ENCODE measurements at places on chromosomes 3 and 15.
A peak's percentile ranks its signal among the peaks of the same experiment; 100 is the strongest.

GRCh38 chr3:70647823-70648222 is 335.4 kb upstream of the MDFIC2 start:
- no peaks in the 10 kb centered on the region for H3K27me3 ChIP-seq
- no peak for DNase-seq
- no peaks in the 10 kb centered on the region for H3K4me1 ChIP-seq
- no peak overlapping the region for H3K4me3 ChIP-seq
- no peaks in the 10 kb centered on the region for H3K36me3 ChIP-seq

DNA sequence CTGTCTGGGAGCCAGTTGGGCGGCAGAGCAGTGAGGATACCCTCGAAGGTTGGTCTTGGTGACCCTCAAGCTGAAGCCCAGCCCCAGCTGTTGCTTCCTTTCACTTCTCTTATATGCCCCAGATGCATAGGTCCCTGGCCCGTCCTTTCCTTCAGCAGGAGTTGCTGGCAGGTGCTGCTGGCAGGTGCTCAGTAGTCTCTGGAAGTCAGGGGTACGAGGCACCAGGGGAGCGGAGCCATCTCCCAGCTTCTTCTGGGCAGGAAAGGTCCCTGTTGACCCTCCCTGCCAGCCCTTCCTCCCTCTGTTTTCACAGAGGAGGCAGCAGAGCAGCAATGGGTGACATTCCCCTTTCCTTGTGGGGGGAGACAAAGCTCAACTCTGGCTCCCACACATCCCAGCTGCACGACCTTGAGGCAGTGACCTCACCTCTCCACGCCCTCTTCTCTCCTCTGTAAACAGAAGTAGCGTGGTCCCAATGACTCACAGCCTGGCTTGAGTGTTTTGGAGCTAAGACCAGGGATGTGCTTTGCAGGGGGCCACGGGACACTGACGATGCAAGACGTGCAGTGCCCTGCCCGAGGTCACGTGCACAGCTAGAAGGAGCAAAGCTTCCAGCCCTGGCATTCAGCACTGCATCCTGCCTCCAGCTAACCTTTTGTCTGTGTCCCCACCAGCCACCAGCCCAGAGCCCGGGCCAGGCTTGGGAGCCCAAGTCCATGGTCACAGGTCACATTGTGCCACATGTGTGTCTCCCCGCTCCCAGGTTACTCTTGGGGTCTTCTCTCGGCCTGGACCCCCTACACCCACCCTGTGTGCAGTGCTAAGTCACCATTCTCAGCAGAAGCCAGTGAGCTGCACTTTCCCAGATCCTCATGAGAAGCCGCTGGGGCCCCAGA is 49.7 kb downstream of the SLC6A6 start:
- no peaks in the 10 kb centered on the region for H3K4me1 ChIP-seq
- no peak for DNase-seq
- peaks cover 46% of the 10 kb centered on the region for H3K36me3 ChIP-seq
- H3K27ac ChIP-seq: no peak overlapping the region

GRCh38 chr15:69954666-69955065 is 143.1 kb downstream of the TLE3 start:
- no peak overlapping the region for H3K4me3 ChIP-seq
- H3K36me3 ChIP-seq: no peaks in the 10 kb centered on the region
- H3K27ac ChIP-seq: no peak overlapping the region
- no peak for DNase-seq

DNA sequence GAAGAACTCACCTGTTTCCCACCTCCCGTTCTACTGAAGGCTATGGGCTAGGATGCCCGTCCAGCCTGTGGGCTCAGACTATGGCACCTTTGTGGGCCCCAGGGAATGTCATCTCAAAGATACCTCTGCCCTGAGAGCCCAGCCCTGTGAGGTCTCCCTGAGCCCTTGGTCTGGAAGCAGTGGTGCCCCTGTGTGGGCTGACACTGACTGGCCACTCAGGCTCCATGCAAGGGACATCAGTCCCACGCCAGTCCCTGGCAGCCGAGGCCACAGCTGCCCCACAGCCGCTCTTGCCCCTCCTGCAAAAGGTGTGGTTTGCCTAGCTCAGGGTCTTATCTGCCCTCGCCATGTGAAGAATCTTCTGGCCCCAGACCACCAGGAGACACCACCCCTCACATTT is 106.9 kb downstream of the KLF13 start:
- H3K4me3 ChIP-seq: no peak overlapping the region
- no peak overlapping the region for H3K27ac ChIP-seq
- no peak for DNase-seq
- peaks cover 5% of the 10 kb centered on the region for H3K27me3 ChIP-seq

DNA sequence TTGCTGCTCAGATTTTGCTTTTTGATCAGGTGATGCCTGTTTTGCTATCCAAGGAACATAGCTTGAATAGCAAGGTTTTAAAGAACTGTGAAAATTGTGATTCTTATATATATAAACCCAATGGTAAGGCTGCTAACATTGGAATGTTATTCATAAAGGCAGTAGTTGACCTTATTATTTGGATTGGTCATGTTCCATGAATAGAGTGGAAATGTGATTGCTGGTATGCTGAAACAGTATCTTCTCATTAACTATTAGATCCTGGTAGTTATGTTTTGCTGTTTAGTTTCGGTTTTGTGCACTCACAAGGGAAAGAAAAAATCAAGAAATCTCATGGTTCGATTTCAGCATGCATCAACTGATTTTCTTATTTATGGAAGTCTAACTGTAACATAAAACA is 78.7 kb upstream of the NPHP3 start:
- H3K27ac ChIP-seq: no peak overlapping the region
- no peak for DNase-seq
- no peaks in the 10 kb centered on the region for H3K4me1 ChIP-seq
- no peak overlapping the region for H3K4me3 ChIP-seq
- H3K27me3 ChIP-seq: no peaks in the 10 kb centered on the region

DNA sequence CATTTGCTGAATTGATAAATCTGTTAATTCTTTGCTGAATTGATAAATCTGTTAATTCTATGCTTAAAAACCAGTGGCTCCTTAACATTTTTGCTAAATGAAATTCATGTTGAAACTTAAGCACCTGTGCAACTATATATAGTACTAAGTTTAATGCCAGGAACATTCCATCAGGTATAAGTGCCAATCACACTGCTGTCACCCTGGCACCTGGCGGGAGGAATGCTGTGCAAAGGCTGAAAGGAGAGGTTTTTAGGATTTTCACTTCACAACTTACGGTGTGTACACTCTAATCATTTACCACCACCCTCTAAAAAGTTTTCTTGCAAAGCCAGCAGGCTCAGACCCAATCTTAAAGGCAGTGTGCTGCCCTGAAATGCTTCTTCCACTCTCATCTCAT is 33.5 kb upstream of the MYO5C start:
- H3K27ac ChIP-seq: no peak overlapping the region
- H3K36me3 ChIP-seq: no peaks in the 10 kb centered on the region
- no peaks in the 10 kb centered on the region for H3K27me3 ChIP-seq
- no peak overlapping the region for H3K4me3 ChIP-seq
- DNase-seq: no peak

GRCh38 chr3:4977853-4978203 is 1.4 kb upstream of the BHLHE40 start:
- peaks cover 7% of the 10 kb centered on the region for H3K36me3 ChIP-seq
- H3K27ac ChIP-seq: peak overlapping the region; percentile 99
- DNase-seq: no peak

DNA sequence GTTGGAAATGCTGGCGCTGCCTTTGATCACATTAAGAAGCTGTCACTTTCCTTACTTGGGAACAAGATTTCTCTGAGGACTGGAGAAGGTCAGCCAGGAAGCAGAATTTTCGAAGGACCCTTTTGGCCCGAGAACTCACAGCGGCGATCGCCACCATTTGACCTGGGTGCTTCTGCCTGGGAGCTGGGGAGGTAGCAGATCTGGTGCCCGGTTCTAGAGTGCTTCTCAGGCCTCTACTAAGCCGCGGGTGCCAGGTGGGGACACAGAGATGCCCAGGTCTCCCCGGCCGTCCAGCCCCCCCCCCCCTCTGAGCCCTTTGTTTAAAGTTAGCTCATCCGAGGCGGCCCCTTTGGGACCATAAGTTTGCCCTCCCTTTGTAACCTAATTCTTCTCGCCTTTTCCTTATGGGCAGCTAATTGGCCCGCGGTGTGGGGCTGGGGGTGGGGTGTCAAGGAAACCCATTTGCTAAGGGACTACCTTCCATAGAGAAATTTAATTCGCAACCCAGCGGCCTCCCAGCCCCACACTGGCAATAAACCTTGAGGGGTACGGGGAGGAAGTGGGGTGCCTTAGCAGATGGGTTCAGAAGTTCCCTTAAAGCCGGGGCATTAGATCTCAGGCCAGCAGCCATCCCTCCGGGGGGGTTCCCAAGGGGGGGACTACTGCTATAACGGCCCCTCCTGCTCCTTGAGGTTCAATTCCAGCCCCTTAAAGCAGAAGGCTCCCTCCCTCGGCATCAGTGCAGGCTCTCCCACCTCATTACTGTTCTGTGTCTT is 1.9 kb downstream of the GATA2 start:
- DNase-seq: no peak
- no peak overlapping the region for H3K27ac ChIP-seq
- peak overlapping the region; percentile 87 for H3K4me3 ChIP-seq

- H3K4me1 ChIP-seq: peaks cover 46% of the 10 kb centered on the region
- H3K27me3 ChIP-seq: peaks cover 23% of the 10 kb centered on the region
- no peaks in the 10 kb centered on the region for H3K36me3 ChIP-seq
- peak overlapping the region; percentile 86 for H3K4me3 ChIP-seq
- peak overlapping the region; percentile 10 for H3K27ac ChIP-seq
Observed at GRCh38 chr3:113532698-113533533, 561 bp downstream of the SIDT1 start.

- H3K4me3 ChIP-seq: peak overlapping the region; percentile 94
- no peak for DNase-seq
- H3K36me3 ChIP-seq: no peaks in the 10 kb centered on the region
- H3K27me3 ChIP-seq: peaks cover 10% of the 10 kb centered on the region
Observed at GRCh38 chr15:78437107-78437761, 782 bp upstream of the IREB2 start.

- H3K36me3 ChIP-seq: no peaks in the 10 kb centered on the region
- H3K27ac ChIP-seq: no peak overlapping the region
- H3K4me1 ChIP-seq: no peaks in the 10 kb centered on the region
- no peak for DNase-seq
- no peaks in the 10 kb centered on the region for H3K27me3 ChIP-seq
- H3K4me3 ChIP-seq: no peak overlapping the region
Observed at GRCh38 chr3:27458929-27459328, 25.3 kb downstream of the SLC4A7 start.

DNA sequence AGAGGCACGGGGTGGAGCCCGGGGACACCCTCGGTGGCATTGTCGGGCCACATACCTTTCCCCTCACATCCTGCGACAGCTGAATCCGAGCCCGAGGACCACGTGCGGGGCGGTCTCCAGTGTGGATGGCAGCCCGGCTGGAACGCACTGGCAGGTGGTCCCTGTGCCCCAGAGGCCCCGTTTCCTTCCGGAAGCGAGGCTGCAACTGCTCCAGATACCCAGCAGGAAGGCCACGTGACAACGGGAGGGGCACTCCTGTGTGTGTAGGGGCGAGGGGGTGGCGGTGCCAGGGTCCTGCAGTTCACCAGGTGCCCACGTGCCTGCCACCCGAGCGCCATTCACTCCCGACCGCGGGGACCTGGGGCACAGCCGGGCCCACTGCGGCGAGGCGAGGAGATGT is 44.1 kb downstream of the APH1B start:
- H3K27me3 ChIP-seq: no peaks in the 10 kb centered on the region
- no peak overlapping the region for H3K27ac ChIP-seq
- DNase-seq: no peak
- peaks cover 3% of the 10 kb centered on the region for H3K4me1 ChIP-seq
- peaks cover 3% of the 10 kb centered on the region for H3K36me3 ChIP-seq
- no peak overlapping the region for H3K4me3 ChIP-seq

GRCh38 chr3:132317229-132317948 is at the start of gene ACP3:
ACP3 (plus strand) TSS chr3:132317407; CDS start chr3:132317457, 50 bp downstream.
- H3K4me3 ChIP-seq: no peak within 1 kb of the TSS
- no peak for DNase-seq
- H3K4me1 ChIP-seq: peaks cover 5% of the 10 kb centered on the region
- no peaks in the 10 kb centered on the region for H3K36me3 ChIP-seq
- no peak within 1 kb of the TSS for H3K27ac ChIP-seq

DNA sequence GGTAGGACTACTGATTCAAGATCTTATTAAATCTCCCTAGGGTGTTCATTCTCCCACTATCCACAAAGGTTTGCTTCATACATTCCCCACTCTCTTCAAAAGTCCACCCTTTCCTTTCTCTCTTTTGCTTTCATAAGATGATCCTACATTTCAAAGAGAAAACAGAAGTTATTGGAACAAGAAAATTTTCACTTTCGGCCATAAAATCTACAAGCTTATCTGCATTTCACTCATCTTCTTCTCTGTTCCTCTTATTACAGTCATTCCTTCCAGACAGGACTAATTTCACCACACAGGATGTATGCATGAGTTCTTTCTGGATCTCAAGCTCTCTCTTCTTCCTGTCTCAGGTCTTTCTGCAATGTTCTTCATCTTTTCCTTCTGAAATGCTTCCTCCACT is 238.7 kb downstream of the ISL2 start:
- no peak for DNase-seq
- no peak overlapping the region for H3K4me3 ChIP-seq
- H3K36me3 ChIP-seq: peaks cover 3% of the 10 kb centered on the region
- H3K27ac ChIP-seq: no peak overlapping the region
- H3K4me1 ChIP-seq: peaks cover 9% of the 10 kb centered on the region
- peaks cover 1% of the 10 kb centered on the region for H3K27me3 ChIP-seq

GRCh38 chr15:69484837-69485236 is 32.2 kb downstream of the RPLP1 start:
- no peaks in the 10 kb centered on the region for H3K36me3 ChIP-seq
- no peak overlapping the region for H3K4me3 ChIP-seq
- no peaks in the 10 kb centered on the region for H3K27me3 ChIP-seq
- H3K27ac ChIP-seq: no peak overlapping the region
- no peak for DNase-seq

DNA sequence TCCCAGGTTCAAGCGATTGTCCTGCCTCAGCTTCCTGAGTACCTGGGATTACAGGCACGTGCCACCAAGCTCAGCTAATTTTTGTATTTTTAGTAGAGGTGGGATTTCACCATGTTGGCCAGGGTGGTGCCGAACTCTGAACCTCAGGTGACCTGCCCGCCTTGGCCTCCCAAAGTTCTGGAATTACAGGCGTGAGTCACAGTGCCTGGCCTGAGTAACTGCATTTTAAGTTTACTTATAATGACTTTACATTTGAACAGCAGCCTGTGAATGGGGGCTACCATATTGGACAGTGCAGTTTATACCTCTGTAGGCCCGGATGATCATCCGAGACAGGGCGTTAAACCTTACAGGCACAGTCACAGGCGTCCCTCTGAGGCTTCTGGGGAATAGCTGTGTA is 24.8 kb downstream of the EAF1 start:
- H3K27me3 ChIP-seq: peaks cover 6% of the 10 kb centered on the region
- no peak overlapping the region for H3K27ac ChIP-seq
- no peaks in the 10 kb centered on the region for H3K4me1 ChIP-seq
- no peak overlapping the region for H3K4me3 ChIP-seq

Measured in endothelial cell (in vitro differentiated cells).